ENCODE measurements at places on chromosomes 13 and 19. TPM values are rescaled to one million over a fixed set of nuclear protein-coding genes. Genes with fewer than 3 reads are reported as not detected.

The CRLF1 gene
- total RNA-seq, result 3.0 TPM

The MYH14 gene
- not detected for total RNA-seq

The KLK8 gene
- not detected for total RNA-seq

The GRIK5 gene
- under 0.01 TPM for total RNA-seq

The UQCR11 gene
- 45.1 TPM for total RNA-seq

The FRY gene
- 32.3 TPM for total RNA-seq

The DIRAS1 gene
- total RNA-seq, result 0.59 TPM

The ADAMTSL5 gene
- total RNA-seq, result 5.0 TPM

The SIGLEC11 gene
- total RNA-seq, result not detected

All from smooth muscle cell of the umbilical artery (primary cell).